ENCODE measurements at places on chromosomes 12 and 14.
A peak's percentile ranks its signal among the peaks of the same experiment; 100 is the strongest.

DNA sequence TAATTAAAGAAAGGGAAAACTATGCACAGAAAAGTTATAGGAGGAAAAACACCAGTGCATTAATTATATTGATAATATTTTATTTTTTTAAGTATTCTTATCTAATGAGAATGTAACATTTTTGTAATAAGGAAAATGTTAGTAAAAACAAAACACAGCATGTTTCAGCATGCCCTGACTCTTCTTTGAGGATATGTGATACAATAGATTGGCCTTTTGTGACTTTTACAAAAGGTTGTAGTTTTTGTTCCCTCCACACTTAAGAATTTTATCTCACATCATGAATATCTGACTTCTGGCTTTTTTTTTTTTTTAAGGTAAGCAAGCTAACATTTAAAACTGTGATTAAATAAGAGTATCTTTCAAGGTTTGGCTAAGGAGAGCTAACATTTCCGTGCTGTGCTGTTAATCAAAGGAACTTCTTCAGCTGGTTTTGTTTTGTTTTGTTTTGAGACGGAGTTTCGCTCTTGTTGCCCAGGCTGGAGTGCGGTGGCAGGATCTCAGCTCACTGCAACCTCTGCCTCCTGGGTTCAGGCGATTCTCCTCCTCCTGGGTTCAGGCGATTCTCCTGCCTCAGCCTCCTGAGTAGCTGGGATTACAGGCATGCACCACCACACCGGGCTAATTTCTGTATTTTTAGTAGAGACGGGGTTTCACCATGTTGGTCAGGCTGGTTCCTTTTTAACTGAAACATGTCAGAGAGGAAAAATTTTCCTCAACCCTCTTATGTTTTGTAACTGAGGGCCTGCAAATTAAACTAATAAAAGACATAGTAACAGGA lies 30.8 kb upstream of the RESF1 start:
- no peak for DNase-seq

DNA sequence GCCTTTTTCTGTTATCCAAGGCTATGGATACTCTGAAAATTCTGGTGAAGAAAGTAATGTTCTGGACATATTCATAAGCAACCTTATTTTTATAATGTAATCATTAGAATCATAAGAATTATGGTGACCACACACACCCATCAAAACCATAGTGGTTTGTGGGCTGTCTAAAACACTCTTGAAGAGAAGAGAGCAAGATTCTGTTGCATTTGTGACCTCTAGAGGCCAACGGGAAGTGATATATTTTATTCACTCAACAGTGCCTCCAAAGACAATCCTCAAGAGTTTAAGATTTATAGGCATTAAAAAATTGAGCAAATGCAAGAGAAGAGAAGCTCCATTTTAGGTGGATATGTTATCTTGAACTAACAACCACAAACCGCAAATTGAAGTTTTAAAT lies 68.5 kb upstream of the LGR5 start:
- no peak for DNase-seq

- no peak for DNase-seq
Observed at GRCh38 chr12:8677362-8677761, 14.7 kb upstream of the MFAP5 start.

DNA sequence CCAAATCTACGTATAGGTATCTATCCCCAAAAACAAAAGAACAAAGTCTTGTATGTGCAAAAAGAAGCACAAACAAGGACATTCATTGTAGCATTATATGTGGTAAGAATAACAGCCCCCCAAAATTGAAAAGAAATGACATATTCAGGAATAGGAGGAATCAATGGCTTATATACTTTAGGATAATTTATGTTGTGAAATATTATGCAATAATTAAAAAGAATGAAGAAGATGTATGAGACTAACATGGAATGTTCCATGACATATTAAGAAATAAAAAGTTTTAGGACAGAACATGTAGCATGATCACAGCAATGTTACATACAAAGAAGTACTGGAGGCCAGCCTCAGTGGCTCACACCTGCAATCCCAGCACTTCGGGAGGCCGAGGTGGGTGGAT lies 9.1 kb downstream of the SMCO2 start:
- DNase-seq = no peak

DNA sequence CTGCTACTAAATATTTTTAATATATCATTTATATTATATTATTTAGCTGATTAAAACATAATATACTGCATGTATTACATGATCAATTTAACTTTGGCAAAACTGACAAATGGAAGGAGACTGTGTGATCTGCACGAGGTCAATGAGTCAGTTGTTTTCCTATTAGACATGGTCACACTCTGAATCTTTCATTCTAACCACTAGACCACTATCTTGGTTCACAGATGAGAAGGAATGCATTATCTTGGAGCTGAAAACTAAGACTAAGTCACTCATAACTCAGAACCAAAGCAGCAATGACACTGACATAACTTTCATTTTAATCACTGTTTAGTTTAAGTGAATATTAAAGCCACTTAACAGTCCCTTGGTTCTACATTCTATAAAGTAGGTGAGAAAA lies 37.4 kb downstream of the GNPTAB start:
- DNase-seq = no peak

- no peak for DNase-seq
Observed at GRCh38 chr12:2177003-2177402, 124.2 kb downstream of the CACNA1C start.

- DNase-seq = no peak
Observed at GRCh38 chr14:96752125-96752524, 45.1 kb upstream of the VRK1 start.

DNA sequence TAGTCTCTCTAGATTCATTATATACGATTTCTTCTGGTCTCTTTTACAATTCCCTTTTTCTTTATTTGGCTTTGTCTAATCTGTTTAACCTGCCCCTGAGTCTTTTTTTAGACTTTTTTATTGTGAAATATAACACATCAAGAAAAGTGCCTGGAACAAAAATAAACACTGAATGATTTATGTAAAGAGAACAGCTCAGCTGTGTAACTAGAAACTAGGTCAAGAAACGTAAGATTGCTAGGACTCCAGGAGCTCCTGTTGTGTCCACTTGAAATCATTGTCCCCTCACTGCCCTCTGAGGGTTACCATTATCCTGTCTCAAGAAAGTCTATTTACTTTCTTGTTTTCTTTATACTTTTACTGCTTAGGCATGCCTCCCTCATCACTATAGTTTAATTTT lies 23.1 kb downstream of the EXD2 start:
- no peak for DNase-seq

- no peak for DNase-seq
Observed at GRCh38 chr14:84228702-84229101, 1301.2 kb upstream of the FLRT2 start.

DNA sequence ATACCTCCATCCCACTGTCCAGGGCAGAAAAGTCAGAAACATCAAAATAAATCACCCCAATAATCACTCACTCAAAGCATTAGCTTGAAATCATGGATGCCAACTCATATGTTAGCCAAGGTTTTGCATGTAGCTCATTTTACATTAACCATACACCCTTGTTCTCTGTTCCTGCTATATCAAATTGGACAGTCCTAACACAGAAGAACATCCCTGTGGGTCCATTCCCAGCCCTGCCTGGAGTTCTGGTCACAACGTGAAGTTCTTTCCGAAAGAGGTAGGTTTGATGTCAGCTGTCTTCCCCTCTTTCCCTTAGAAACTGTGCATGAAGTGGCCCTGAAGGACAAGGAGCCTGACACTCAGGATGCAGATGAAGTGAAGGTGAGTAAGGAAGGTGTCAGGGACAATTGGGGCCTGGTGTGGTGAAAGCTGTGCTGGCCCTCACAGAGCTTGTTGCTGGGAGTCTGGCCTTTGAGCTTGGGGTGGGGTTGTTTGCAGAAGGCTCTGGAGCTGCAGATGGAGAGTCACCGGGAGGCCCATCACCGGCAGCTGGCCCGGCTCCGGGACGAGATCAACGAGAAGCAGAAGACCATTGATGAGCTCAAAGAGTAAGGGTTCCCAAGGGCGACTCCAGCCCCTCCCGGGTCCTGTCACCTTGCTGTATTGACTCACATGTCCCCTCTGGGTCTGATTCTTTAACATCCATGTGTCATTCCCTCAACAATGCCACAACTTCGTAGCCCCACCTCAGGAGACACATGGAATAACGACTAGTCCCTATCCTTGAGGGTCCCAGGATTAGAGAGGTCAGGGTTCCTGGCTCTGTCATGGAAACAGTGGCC lies 15.0 kb upstream of the PIP4K2C start:
- no peak for DNase-seq

- no peak for DNase-seq
Observed at GRCh38 chr12:96828169-96828789, 78.8 kb upstream of the NEDD1 start.

GRCh38 chr14:52124791-52125684 lies 56.2 kb upstream of the NID2 start:
- DNase-seq = peak; percentile 59

DNA sequence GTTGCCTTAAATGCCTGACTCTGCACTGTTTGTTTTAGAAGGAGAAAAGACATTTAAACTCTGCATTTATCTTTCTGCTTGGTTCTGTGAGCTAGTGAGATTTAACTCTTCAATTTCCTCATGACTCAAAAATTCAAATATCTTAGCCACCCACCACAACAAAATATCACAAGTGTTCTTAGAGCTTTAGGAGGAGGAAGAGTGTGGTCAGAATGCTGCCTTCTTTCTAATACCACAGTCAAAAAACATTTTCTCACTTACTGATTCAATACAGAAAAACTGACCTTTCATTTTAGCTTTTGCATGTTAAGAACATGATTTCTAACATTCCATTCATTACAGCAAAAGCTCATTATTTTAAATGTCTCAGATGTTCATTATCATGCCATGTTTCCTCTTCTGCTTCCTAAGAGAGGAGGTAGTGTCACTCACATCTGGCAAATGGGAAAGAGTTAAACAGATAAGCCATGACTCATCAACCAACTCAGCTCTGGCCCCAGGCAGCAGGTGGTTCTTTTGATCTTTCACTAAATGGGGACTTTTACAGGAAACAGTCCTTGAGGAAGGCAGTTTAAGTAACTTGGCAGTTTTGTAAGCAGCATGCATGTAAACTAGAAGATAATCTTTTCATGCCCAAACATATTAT lies 56.4 kb upstream of the RNU6-8 start:
- DNase-seq = no peak

- no peak for DNase-seq
Observed at GRCh38 chr14:59044707-59045106, 143.8 kb upstream of the DAAM1 start.

GRCh38 chr14:81172353-81172752 lies 48.4 kb downstream of the GTF2A1 start:
- no peak for DNase-seq
